ENCODE measurements at places on chromosomes 16 and 17. TPM values are rescaled to one million over a fixed set of nuclear protein-coding genes. Genes with fewer than 3 reads are reported as not detected.

Gene KRTAP2-1
- not detected for total RNA-seq

DNA sequence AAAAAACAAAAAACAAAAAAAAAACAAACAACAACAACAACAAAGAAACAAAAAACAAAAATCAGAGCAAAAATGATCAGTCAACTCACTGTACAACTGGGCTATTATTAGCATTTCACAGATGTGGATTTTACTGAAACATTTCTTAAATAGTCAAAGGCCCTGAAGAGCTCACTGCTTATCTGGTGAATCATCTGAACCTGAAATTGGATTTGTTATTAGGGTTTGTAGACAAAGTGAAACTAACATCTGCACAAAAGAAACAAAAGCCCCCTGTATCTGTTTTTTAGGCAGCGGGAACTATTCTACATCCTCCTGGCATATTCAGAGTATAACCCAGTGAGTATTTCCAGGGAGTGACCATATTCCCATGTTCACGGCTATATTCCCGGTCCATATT is 32.6 kb upstream of the KSR1 start:
- peak; percentile 51 for DNase-seq

Gene SLC7A6OS
- 10.3 TPM for total RNA-seq

GRCh38 chr16:80739523-80739922 is 64.9 kb downstream of the CDYL2 start:
- no peak for DNase-seq

GRCh38 chr16:62545039-62545438 is 508.8 kb upstream of the CDH8 start:
- DNase-seq, result no peak

Gene TMEM235
- total RNA-seq, result not detected

DNA sequence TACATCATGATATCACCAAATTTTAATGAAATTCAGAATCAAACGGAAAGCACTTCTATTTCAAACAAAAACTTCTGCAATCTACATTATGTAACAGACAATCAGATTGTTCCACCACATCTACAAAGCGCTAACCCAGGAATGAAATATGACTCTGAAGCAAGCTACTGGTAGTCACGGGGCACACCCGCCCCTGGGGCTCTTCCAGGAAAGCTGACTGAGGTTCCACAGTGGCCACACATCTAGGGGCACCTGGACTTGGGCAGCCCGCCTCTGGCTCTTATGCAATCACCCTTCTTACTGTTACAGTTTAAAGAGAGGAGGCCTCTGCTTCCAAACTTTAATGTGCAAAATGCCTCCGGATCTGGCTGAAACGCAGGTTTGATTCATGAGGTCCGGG is 27.5 kb downstream of the ZCCHC14 start:
- peak; percentile 82 for DNase-seq

- no peak for DNase-seq
Measured at GRCh38 chr17:1492249-1493206, at the start of gene MYO1C. Gene MYO1C (minus strand): TSS chr17:1492686. CDS start chr17:1492487, 199 bp downstream.

Gene EFCAB3
- total RNA-seq, result not detected

GRCh38 chr17:13046361-13046760 is 28.5 kb upstream of the ELAC2 start:
- DNase-seq, result no peak

Gene NPIPB2
- total RNA-seq, result 2.2 TPM

- DNase-seq, result no peak
Measured at GRCh38 chr17:13044572-13045065, 26.8 kb upstream of the ELAC2 start.

Gene PHOSPHO1
- total RNA-seq, result under 0.01 TPM

DNA sequence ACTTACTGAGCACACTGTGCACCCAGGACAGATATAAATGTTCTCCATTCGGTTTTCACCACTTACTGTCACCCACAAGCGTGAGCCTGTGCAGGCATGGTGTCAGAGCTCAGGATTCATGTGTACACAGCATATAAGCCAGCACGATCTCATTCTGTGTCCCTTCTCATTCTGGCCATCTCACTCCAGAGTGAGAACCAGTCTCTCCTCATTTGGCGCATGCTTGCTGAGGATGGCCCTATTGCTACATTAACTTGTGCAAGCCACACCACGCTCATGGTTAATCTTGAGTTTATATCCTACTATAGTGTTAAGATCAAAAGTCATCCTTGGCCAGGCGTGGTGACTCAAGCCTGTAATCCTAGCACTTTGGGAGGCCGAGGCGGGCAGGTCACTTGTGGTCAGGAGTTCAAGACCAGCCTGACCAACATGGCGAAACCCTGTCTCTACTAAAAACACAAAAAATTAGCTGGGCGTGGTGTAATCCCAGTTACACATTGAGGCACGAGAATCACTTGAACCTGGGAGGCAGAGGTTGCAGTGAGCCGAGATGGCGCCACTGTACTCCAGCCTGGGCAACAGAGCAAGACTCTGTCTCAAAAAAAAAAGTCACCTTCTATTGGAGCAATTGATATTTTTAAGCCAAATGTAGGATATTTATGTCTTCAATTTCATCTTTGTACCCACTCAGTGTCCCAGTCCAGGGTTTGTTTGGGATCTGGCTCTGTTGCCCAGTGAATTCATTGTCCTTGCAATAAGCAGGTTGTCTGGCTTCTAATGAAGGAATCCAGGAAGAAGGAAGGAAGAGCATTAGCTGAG is 20.9 kb downstream of the SOCS1 start:
- peak; percentile 24 for DNase-seq

DNA sequence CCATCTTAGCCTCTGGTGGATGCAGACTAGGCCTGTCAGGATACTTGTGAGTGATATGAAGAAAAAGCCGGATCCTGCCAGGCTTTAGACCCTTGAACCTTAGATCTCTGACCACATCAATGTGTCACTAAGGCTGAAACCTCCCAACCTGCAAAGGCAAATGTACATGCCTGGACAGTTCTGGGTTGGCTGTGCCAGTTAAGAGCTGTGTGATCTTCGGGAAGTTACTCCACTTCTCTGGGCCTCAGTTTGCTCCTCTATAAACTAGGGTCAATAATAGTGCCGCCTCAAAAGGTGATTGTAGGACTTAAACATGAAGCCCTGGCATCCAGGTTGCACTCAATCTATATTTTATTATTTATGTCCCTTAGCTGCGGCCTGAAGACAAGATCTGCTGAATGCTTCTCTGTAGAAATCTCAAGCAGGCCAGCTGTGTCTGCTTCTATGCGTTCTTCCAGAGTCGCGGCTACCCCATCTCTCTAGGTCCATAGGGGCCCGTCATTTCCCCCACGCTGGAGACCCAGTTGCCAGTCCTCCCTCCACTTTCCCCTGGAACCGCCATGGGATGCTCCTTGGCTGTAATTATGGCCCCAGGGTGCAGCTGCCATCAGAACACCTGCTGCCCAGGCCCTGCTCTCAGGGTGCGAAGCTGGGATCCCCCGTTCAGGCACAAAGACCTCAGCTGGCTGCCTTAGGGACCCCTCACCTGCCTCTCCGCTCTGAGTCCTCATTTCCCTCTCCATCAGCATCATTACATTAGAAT is 50.2 kb downstream of the AKAP1 start:
- no peak for DNase-seq

DNA sequence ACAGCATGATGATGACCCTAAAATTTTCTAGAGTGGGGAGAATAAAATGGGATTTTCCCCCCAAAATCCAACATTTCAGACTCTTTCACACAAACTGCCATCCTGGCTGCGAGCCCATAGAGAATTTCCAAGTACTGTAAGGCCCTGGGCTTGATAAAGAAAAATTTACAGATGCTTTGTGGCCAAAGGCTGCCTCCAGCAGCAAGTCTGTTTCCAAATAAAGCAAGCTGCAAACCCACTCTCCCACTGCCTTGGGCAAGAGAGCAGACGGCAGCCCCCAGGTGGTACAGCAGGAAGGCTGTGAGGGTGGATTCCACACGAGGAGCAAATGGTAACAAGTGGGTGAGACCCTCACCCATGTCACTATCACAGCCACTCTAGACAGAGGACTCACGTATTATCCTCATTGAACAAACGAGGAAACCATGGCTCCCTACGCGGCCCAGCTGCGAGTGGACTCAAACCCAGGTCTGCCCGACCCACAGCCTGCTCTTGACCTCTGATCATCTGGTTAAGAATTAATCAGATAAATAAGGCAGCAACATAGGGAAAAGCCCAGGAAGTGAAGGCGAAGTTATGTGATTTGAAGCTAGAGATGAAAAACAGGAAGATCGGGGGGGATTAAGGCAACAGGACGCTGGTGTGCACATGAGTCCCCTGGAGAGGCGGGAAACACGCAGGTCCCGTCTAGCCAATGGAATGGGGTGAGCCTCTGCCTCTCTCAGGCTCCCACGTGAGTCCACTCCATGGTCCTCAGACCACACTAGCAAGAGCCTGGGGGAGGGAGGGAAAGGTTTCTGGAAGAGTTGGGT is 37.4 kb downstream of the AXIN2 start:
- DNase-seq, result no peak

DNA sequence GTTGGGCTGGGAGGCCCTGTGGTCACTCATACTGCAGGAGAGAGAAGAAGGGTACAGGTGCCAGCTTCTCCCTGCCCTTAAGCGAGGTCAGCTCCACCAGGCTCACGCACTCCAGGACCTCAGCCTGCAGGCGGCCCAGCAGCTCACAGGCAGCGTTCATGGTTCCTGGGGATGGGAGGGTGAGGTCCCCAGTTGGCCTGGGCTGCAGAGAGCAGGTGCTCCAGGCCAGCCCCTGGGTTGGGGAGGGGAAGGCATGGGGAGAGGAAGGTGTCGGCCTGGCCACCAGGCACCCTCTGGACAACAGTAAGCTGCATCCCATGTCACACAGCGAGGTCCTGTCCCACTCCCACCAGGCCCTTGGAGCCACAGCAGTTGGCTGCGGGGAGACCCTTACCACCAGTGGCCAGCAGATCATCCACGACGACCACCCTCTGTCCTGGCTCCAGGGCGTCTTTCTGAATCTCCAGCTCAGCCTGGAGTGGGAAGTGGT is 2.0 kb downstream of the APRT start:
- DNase-seq, result no peak

- DNase-seq, result no peak
Measured at GRCh38 chr16:87492291-87492630, 563 bp downstream of the ZCCHC14 start.

DNA sequence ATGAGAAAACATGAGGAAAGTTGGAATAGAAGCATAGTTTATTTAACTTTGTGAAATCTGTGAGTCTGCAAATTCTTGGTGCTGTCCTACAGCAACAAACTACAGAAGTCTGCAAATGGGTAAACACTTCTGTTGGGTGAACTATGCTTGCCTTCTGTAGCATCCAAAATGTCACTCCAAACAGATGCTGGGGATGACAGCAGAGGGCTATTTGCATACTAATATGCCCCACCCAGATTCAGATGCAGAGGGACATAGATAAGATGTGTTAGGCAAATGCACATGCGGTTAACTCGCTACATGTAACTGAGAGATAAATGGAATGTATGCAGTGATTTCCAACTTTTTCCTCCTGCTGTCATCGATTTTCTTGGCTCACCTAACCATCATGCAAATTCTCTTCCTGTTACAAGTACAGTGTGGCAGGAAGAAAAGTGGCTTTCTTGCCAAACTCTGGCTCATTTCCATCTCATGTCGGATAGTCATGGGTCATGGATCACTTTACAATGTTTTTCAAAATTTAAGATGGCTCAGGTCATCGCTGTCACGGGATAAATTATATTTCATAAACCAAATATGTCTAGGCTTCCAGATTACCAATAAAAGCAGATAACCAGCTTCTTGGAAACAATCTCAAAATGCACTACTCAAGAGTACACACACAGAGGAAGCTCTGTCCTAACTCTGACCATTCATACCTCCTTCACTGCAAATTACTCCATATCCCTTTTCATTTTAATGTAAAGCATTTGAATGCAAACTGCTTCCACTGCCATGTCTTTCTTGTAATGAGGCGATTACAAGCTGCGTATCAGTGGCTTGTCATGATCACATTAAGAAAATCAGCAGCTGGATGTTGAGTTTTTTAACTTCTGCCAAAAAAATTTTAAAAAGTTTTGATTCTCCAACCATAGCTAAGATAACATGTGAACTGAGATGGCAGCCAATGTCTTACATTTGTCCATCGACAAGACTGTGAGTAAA is 47.7 kb downstream of the ADAMTS18 start:
- no peak for DNase-seq

DNA sequence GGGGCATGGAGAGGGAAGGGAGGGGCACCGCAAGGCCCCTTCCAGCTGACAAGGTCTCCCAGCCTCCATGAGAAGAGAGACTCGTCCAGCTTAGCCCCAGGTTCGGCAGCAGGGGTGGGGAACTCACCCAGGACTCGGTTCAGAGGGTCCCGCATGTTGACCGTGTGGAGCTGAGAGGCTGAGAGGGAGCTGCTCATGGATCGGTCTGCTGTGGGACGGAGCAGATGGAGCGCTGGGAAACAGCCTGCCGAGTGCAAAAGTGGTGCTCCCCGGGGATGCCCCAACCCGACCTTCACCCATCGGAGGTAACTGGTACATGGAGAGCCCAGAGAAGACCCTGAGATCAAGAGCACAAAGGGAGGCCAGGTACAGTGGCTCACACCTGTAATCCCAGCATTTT is 4.9 kb downstream of the CSF3 start:
- no peak for DNase-seq

DNA sequence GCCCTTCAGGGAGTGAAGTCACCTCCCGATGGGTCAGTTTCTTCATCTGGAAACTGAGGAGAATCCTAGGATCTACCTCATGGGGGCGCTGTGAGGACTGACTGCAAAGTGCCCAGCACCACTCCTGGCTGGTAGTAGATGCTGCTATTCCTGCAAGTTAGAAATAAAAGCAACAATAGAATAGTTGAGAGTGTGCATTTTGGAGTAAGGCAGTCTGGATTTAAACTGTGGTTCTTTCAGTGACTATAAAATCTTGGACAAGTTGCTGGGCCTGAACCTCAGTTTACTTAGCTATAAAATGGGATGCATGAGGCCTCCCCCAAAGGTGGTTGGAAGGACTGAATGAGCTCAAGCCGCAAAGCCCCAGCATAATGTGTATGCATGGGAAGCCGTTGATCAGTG is 70.6 kb downstream of the CYB5B start:
- DNase-seq, result no peak

GRCh38 chr16:53741546-53741945 is 37.6 kb downstream of the FTO start:
- DNase-seq, result no peak

DNA sequence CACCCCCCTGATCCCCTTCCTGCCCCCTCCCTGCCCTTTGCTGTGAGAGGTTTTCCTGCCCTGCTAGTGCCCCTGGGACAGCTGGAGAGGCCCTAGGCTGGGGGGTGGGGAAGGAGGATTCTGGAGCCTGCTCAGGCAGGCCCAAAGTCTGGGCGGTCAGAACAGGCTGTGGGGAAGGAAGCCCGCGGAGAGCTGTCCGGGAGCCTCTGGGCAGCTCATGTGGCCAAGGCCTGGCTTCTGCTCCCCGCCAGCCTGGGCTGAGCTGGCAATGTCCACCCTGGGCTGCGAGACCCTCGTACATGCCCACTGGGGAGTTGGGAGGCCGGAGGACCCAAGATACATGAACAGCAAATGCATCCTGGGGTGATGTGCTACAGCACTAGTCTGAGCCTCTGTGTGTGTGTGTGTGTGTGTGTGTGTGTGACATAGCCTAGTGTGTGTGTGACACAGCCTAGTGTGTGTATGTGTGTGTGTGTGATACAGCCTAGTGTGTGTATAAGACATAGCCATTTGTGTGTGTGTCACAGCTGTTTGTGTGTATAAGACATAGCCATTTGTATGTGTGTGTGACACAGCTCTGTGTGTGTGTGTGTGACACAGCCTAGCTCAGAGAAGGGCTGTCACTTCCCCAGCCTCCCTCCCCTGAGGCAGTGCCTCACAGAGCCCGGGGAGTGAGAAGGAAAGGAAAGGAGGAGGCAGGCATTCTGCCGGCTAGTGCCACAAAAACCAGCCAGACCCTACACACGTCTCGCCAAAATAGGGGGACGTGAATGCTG is 201.4 kb upstream of the CIBAR2 start:
- peak; percentile 21 for DNase-seq

- DNase-seq, result peak; percentile 2
Measured at GRCh38 chr17:34451313-34451712, 88.3 kb upstream of the CCL1 start.

Gene SOX8
- under 0.01 TPM for total RNA-seq

Gene SMIM5
- total RNA-seq, result not detected
